ENCODE measurements at places on chromosomes 16 and 17.

DNA sequence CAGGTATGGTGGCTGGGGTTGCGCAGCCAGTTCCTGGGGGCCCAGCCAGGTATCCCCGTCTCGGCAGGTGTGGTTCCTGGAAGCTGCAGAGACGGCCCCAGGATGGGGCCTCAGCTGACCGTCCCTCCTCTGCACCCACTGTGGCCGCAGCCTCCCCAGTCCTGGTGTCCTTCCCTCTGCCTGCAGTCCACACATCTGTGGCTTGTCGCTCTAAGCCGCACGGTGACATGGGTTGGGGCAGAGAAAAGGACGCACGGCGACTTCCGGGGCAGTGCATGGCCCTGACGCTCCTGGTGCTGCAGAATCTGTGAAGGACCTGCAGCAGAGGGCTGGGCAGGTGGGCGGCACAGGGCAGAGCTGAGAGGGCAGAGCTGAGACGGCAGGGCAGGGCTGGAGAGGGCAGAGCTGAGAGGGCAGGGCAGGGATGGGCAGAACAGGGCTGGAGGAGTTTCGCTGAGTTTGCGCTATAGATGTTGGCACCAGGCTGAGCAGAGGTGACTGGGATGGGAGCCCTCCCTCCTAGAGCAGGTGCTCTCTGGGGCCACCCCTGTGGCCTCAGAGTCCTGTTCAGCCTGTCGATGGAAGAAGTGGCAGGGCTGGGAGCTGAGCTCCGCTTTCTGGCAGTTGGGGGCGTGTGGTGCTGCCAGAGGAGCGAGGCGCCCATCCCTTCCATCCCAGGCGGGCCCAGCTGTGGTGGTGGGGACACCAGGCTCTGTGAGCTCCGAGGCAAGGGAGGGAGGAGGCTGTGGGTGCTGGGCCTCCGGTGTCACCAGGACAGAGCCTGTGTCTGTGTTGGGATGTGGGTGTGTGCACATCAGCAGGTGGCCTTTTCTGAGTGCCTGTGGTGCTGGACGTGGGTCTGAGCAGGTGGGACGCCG lies 23.0 kb downstream of the TSC2 start:
- DNase-seq: no peak

DNA sequence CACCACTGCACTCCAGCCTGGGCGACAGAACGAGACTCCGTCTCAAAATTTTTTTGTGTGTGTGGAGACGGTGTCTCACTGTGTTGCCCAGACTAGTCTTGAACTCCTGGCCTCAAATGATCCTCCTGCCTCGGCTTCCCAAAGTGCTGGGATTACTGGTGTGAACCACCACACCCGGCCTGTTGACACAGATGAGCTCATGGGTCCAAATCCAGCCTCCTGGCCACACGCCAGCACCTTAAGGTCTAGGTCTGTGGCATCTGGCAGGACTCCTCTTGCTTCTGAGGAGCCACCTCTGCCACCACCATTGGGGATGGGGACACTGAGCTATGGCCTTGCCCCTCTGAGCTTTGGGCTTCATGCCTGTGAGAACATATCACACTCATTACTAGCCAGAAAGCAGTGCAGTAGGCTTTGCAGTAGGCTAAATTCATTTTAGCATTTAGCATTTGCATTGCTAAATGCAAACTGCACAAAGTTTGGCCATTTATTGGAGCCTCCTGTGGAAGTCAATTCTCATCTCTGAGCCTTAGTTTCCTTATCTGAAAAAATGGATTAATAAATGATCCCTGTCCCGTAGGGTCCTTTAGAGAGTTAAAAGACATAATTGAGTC lies 5.5 kb upstream of the CDIPT start:
- DNase-seq: no peak

- no peak for DNase-seq
Measured at GRCh38 chr17:82908543-82909160, 68.8 kb upstream of the ZNF750 start.

DNA sequence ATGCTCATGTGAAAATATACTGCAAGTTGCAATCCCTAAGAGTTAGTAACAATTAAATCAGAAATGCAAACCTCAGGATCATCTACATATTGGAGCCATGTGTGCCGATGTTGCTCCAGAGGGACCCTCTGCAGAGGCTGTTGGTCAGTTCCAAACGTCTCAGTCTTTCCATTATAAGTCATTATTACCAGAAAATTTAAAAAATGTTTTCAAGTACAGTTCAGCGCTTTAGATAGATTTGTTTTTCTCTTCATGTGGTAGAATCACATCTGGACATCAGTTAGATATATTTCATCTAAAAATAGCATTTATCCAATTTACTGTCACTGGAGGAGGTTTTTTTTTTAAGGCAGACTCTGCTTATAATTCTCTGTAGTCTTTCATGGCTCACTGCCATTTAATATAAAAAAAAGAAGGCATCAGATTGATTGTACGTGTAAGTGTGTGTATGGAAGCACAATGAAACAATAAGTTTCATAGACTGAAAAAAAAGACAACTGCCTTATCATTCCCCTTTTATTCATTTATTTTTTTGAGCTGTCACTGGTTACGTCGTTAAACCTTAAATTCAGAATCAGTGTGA lies 46.1 kb upstream of the MARCHF10 start:
- no peak for DNase-seq

GRCh38 chr17:27264068-27264812 lies 29.7 kb upstream of the WSB1 start:
- DNase-seq: no peak

DNA sequence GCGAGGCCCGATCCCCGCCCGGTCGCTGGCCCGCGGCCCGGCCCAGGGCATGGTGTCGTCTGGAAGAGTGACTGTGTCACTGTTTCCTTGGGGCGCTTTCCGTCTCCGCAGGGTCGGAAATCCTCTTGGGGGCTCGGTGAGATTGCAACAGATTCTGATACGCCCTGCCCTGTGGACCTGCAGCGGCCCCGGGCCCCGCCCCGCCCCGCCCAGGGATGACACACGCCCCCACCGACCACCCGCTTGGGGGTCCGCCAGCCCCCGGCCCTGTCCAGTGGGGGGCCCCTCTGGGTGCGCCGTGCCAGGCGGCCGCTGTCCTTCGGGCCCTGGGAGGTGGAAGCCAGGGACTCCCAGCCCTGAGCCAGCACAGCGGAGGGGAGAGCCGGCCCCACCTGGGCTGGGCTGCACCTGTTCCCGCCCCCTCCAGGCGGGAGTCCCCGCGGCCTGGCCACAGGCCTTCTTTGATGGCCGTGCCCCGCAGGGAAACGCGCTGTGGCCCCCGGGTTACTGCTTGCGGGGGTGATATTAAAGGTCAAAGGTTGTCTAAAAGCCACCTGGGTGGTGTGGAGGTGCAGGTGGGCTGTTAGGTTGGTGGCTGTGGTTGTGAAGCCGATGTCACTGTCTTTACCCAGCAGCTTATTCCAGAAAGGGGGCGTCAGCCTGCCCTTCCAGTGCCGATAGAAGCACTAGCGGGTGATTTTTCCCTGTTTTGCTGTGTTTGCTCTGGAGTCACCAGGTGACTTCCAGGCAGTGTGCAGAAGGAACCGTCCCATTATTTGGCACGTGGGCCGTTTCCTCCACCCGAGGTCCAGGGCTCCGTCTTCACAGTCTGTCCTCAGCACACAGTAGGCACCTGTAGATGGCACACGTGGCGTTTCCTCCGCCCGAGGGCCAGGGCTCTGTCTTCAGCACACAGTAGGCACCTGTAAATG lies 752 bp downstream of the TBC1D24 start:
- DNase-seq: no peak

GRCh38 chr16:84599521-84600202 lies 18.2 kb downstream of the COTL1 start:
- peak; percentile 78 for DNase-seq

DNA sequence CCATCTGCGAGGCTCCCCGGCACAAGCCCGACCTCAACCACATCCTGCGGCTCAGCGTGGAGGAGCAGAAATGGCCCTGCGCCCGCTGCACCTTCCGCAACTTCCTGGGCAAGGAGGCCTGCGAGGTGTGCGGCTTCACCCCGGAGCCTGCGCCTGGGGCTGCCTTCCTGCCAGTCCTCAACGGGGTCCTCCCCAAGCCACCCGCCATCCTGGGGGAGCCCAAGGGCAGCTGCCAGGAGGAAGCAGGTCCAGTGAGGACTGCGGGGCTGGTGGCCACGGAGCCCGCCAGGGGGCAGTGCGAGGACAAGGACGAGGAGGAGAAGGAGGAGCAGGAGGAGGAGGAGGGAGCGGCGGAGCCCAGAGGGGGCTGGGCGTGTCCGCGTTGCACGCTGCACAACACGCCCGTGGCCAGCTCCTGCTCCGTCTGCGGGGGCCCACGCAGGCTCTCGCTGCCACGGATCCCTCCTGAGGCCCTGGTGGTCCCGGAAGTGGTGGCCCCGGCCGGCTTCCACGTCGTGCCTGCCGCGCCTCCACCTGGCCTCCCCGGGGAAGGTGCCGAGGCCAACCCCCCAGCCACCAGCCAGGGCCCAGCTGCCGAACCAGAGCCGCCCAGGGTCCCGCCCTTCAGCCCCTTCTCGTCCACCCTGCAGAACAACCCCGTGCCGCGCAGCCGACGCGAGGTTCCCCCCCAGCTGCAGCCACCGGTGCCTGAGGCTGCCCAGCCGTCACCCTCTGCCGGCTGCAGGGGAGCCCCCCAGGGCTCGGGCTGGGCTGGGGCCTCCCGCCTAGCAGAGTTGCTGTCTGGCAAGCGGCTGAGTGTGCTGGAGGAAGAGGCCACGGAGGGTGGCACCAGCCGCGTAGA lies 13.1 kb upstream of the PRR35 start:
- no peak for DNase-seq

GRCh38 chr17:8630227-8630801 lies at the start of gene MYH10:
Gene MYH10, minus strand, starts transcription at chr17:8630725. Its CDS starts 7,479 bp downstream, at chr17:8623246.
- DNase-seq: no peak

DNA sequence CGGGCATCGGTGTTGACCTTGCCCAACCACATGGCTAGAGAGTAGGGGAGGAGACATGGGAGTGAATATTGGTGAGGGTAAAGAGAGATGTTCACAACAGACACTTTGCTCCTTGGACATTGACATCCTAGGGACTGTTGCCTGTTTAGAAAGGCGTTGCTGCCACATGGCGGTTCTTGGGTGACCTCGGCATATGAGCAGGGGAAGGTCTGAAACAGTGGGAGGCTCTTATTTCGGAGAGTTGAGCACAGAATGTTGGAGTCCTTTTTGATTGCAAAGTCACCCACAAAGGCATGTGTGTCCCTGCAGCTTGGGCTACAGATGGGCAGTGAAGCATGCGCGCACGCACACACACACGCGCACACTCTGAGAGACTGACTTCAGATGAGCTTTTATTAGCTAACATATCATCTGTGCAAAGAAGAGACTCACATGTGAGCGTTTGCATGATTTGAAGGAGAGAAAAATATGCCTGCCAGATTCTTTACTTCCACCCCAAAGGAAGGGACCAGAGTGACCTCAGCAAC lies 104.4 kb downstream of the SHISA9 start:
- DNase-seq: no peak

Measured in M059J (cell line).